Liver (tissue), 10 donors: ENCODE measurements at places on chromosomes 7 and 10. TPM values are rescaled to one million over a fixed set of nuclear protein-coding genes. Genes with fewer than 3 reads are reported as not detected.

DNA sequence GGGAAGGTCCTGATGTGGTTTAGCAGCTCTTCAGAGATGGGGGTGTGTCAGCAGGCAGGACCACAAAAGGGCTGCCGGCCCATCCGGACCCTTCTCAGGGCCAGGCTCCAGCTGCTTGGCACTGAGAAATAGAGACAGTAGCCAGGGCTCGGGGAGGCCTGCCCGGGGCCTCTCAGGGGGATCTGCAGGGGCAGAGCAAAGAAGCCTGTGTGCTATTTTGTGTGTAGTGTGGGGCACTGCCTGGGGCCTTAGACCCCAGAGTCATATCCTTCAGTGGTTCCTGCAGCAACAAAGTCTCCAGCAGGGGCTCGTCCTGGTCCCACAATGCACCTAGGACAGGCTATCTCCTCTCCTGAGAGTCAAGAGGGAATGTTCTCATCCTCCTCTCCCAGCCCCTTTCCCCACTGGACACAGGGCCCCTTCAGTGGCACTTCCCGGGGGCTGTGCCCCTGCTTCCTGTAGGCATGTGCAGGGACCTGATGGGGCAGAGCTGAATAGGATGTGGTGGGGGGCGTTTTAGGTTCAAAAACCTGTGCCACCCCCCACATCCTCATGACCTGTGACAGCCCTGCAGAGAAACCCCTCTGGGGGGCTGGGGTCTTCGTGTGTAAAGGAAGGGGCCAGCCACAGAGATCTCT, 159.5 kb upstream of the RHEB start:
- no peak overlapping the region for H3K4me3 ChIP-seq
- H3K4me1 ChIP-seq: no peaks in the 10 kb centered on the region
- H3K27ac ChIP-seq: no peak overlapping the region

GRCh38 chr10:8245131-8245813, 190.8 kb downstream of the GATA3 start:
- no peak overlapping the region for H3K4me3 ChIP-seq
- DNase-seq: no peak
- no peaks in the 10 kb centered on the region for H3K4me1 ChIP-seq
- no peaks in the 10 kb centered on the region for H3K36me3 ChIP-seq

DNA sequence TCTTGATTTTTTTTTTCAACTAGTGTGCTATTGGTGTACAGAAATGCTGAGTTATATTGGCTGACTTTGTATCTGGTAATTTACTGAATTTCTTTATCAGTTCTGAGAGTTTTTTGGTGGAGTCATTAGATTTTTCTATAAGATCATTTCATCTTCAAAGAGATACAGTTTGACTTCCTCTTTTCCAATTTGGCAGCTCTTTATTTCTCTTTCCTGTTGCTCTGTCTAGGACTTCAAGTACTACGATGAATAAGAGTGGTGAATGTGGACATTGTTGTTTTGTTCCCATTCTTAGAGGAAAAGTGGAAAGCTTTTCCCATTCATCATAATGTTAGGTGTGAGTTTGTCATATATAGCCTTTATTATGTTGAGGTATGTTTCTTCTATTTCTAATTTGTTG, 50.2 kb downstream of the LOXL4 start:
- no peak overlapping the region for H3K27ac ChIP-seq
- H3K27me3 ChIP-seq: no peaks in the 10 kb centered on the region
- no peak for DNase-seq
- no peak overlapping the region for H3K4me3 ChIP-seq
- H3K36me3 ChIP-seq: peaks cover 4% of the 10 kb centered on the region

Gene ENO4
- total RNA-seq: 0.08 TPM

Gene NUP42
- total RNA-seq: 35.8 TPM

- H3K4me3 ChIP-seq: no peak within 1 kb of the TSS
- H3K4me1 ChIP-seq: no peaks in the 10 kb centered on the region
- H3K27ac ChIP-seq: no peak within 1 kb of the TSS
- no peaks in the 10 kb centered on the region for H3K27me3 ChIP-seq
These were observed at the start of gene VWDE for GRCh38 chr7:12403287-12404181. Gene VWDE (minus strand): TSS chr7:12403865. CDS start chr7:12403716, 149 bp downstream.

Gene MMP21
- 0.17 TPM for total RNA-seq

DNA sequence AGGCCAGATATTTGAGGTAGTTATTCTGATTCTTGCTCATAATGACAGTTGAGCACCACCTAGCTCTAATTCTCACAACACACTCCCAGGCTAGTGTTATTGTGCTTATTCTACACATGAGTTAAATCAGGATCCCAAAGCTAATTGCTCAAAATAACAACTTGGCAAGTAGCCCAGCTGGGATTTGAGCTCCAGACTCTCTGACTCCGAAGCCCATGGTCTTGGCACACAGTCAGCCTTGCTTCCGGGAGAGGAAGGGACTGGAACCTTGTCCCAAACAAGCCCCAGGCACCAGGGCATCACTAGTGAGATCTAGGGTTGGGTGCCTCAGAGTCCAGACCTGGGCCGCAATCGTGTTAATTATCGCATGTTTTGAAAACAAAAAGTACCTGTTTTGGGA, 101.4 kb downstream of the GPAM start:
- peaks cover 2% of the 10 kb centered on the region for H3K4me1 ChIP-seq
- H3K27me3 ChIP-seq: no peaks in the 10 kb centered on the region
- DNase-seq: no peak
- H3K36me3 ChIP-seq: no peaks in the 10 kb centered on the region
- no peak overlapping the region for H3K4me3 ChIP-seq

Gene EPO
- 1.3 TPM for total RNA-seq

DNA sequence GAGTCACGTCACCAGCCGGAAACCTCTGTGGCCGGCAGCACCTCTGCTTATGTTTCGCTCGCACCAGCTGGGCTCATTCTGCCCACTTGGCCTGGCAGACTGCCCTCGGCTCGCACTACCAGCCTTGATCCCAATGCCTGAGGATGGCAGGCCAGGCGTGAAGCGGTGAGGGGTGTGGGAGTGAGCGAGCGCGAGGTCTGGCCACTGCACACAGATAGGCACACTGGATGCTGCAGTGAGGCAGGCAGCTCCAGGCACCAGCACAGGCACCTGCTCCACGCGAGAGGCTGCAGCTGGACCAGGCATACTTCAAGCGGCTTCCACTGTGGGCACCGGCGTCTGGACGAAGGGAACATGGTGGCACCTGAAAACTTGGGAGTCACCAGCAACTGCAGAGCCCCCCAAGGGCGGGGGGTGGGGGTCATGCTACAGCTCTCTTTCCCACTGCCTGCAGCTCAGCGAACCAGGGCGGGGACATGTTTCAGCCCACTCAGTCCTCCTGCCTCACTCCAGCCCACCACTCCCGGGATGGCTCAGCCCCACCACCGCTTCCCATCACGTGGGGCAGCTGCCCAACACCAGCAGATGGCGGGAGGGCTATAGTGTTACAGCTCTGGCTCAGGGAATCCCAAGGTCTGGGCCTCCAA, 5.4 kb upstream of the DMTF1 start:
- H3K4me1 ChIP-seq: peaks cover 8% of the 10 kb centered on the region
- H3K27me3 ChIP-seq: no peaks in the 10 kb centered on the region
- no peak overlapping the region for H3K4me3 ChIP-seq
- H3K36me3 ChIP-seq: no peaks in the 10 kb centered on the region
- no peak for DNase-seq
- H3K27ac ChIP-seq: no peak overlapping the region

DNA sequence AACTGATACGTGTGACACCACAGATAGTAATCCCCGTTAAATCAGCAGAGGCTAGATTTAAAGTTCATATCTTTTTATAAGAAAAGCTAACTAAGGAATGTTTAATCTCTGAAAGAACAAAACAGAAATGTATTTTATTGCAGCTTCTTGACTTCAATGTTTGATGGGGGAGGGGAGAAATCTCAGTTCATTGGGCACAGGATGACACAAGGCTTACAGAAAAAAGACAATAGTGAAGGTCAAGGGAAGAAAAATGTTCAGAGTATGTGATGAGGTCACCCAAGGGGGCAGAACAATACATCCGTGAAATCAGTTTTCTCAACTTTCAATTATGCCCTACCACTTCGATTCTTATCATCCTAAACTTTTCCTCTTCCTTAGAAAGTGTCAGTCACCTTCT, 102.9 kb downstream of the ELAPOR2 start:
- no peaks in the 10 kb centered on the region for H3K27me3 ChIP-seq
- no peaks in the 10 kb centered on the region for H3K4me1 ChIP-seq
- H3K4me3 ChIP-seq: no peak overlapping the region
- H3K36me3 ChIP-seq: no peaks in the 10 kb centered on the region
- no peak overlapping the region for H3K27ac ChIP-seq

GRCh38 chr10:17488848-17489247, 34.5 kb upstream of the ST8SIA6 start:
- H3K27me3 ChIP-seq: no peaks in the 10 kb centered on the region
- H3K36me3 ChIP-seq: no peaks in the 10 kb centered on the region
- DNase-seq: no peak
- H3K27ac ChIP-seq: no peak overlapping the region
- no peaks in the 10 kb centered on the region for H3K4me1 ChIP-seq

Gene TAS2R5
- 3.6 TPM for total RNA-seq

GRCh38 chr10:111830359-111830758, 353.2 kb downstream of the GPAM start:
- H3K36me3 ChIP-seq: no peaks in the 10 kb centered on the region
- H3K27me3 ChIP-seq: no peaks in the 10 kb centered on the region
- H3K4me1 ChIP-seq: no peaks in the 10 kb centered on the region
- no peak for DNase-seq

- H3K4me1 ChIP-seq: no peaks in the 10 kb centered on the region
- no peak for DNase-seq
- no peaks in the 10 kb centered on the region for H3K36me3 ChIP-seq
- no peak overlapping the region for H3K27ac ChIP-seq
These were observed 75.9 kb downstream of the HIBADH start for GRCh38 chr7:27586825-27587224.

- peaks cover 3% of the 10 kb centered on the region for H3K36me3 ChIP-seq
- no peaks in the 10 kb centered on the region for H3K27me3 ChIP-seq
- no peak overlapping the region for H3K4me3 ChIP-seq
- H3K4me1 ChIP-seq: no peaks in the 10 kb centered on the region
- no peak for DNase-seq
- H3K27ac ChIP-seq: no peak overlapping the region
These were observed 110.3 kb downstream of the VPS41 start for GRCh38 chr7:38798552-38799267.

DNA sequence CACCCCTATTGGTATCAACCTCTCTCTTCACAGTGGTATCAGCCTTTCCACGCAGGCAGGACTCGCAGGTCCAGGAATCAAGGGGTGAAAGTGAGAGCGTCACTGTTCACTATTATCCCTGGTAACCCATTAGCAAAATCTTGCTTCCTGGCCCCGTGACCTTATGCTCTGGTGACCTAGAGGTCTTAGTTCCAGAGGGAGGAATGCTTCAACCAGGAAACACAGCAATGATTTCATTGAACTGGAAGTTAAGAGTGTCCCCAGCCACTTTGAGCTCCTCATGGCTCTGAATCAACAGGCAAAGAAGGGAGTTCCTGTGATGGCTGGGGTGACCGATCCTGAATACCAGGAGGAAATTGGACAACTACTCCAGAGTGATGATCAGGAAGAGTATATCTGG, 90.6 kb downstream of the CUL2 start:
- H3K4me1 ChIP-seq: no peaks in the 10 kb centered on the region
- H3K4me3 ChIP-seq: no peak overlapping the region
- no peaks in the 10 kb centered on the region for H3K27me3 ChIP-seq
- no peak for DNase-seq

Gene EMX2
- not detected for total RNA-seq

DNA sequence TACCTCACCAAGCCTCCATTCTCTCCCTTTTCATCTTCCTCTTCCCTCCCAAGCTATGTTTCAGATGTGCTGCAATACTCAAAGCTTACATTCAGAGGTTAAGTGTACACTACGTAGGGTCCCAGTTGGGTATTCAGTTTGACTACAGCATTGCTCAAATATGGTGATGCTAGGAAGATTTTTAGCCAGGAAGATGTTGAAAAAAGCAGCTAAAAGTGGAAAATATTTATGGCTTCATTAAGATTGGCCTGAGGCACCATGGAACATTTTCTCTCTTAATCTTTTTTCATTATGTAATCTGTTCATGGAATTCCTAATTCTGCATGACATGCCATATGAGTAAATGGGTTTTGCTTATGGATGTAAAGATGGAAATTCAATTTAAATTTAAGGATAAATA, 72.0 kb upstream of the ABCB5 start:
- no peaks in the 10 kb centered on the region for H3K36me3 ChIP-seq
- no peak for DNase-seq
- H3K4me1 ChIP-seq: no peaks in the 10 kb centered on the region

Gene IL2RA
- not detected for total RNA-seq

- H3K4me1 ChIP-seq: no peaks in the 10 kb centered on the region
- H3K4me3 ChIP-seq: no peak overlapping the region
- no peaks in the 10 kb centered on the region for H3K27me3 ChIP-seq
- no peaks in the 10 kb centered on the region for H3K36me3 ChIP-seq
- DNase-seq: no peak
- H3K27ac ChIP-seq: no peak overlapping the region
These were observed 164.7 kb downstream of the SEMA3E start for GRCh38 chr7:83484266-83484665.

GRCh38 chr7:100080907-100081534, 502 bp downstream of the ZNF3 start:
- peak; percentile 48 for DNase-seq
- no peaks in the 10 kb centered on the region for H3K27me3 ChIP-seq
- H3K4me3 ChIP-seq: peak overlapping the region; percentile 80
- peaks cover 12% of the 10 kb centered on the region for H3K4me1 ChIP-seq

DNA sequence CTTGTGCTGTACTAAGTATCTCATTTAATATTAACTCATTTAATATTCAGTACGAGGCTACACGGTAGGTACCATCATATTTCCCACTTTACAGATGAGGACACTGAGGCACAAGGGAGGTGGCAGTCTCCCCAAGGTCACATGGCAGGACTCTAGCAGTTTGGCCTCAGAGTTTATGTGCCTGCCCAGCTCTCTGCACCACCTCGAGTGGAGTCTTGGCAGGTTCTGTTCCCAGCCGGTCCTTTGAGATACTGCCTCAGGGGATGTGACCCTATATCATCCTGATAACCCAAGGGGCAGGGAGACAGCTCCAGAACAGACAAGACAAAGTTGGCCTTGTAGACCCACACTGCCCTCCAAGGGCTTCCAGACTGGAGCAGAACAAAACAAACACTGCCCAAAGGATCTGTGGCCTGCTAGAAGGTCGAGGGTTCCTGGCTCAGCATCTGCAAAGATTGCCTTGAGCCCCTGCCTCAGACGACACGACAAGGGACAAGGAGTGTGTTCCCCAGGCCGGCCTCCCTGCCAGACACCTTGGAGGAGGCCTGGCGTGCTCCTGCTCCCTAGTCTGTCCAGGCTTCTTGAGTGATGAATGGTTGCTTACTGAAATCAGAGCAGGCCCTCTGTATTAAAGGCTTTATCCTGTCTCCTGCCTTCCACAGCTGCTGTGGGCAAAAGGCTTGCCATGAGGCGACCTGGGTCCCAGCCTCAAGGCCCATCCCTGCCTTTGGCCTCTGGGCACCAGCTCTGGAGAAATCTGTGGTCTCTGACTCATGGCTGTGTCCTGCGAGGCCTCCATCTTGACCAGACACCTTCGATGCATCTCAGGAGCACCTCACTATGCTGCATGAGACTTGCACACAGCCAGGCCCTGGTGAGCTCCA, 3.9 kb upstream of the PWWP2B start:
- H3K4me3 ChIP-seq: no peak overlapping the region
- H3K36me3 ChIP-seq: no peaks in the 10 kb centered on the region
- no peak for DNase-seq
- H3K27me3 ChIP-seq: no peaks in the 10 kb centered on the region
- peaks cover 6% of the 10 kb centered on the region for H3K4me1 ChIP-seq

Gene DIP2C
- 12.2 TPM for total RNA-seq

- no peaks in the 10 kb centered on the region for H3K27me3 ChIP-seq
- DNase-seq: no peak
- H3K4me3 ChIP-seq: no peak overlapping the region
- H3K27ac ChIP-seq: no peak overlapping the region
- H3K36me3 ChIP-seq: peaks cover 2% of the 10 kb centered on the region
These were observed 58.4 kb downstream of the CHCHD3 start for GRCh38 chr7:133023370-133024071.
